ENCODE measurements at places on chromosomes 7 and 10. TPM values are rescaled to one million over a fixed set of nuclear protein-coding genes. Genes with fewer than 3 reads are reported as not detected.

DNA sequence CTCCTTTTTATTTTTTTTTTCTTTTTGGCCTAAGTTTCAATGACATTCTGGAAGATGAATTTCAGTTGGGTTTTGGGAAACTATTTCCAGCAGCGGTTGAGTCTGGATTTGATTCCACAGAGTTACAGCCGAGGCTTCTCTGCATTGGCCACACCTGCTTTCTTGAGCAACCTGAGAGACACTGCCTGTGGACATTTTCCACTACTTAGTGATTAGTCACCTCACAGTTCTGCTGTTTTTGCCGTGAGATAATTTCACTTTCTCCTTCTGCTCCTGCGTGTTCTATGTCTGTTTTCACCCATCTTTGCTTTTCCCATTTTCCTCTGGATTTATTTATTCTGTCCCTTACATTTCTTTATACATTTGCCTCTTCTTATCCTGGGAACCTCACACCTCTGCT is 243.0 kb downstream of the BICC1 start:
- DNase-seq, result no peak

DNA sequence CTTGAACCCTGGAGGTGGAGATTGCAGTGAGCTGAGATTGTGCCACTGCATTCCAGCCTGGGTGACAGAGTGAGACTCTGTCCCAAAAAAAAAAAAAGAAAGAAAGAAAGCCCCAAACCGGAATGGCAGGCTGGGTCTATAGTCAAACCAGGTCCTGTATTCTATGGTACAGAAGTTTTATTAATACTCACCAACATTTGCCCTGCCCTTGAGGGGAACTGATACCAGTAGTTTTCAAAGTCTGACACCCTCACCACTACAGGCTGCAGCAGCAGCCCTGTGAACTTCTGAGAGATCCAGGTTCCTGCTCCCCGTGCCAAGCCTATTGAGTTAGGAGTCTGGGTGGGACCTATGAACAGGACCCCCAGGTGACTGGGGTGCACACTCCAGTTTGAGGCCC is 80.6 kb downstream of the RGS10 start:
- no peak for DNase-seq

DNA sequence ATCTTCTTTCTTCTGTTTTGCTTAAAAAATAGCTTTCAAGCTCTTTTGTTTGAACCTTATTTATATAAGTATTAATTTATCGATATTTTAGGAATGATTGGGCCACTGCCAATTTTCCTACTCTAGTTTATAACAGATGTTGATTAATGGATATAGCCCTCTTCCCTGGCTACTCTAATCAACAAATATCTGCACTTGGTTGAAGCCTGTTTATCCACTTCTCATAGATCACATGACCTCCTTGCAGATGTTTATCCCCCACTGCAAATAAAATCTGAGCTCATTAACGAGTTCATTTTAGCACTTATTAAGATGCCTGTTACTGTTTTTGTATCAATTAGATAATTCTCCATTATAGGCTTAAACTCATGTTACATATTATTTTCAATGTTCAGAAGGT is 715.3 kb downstream of the CNTNAP2 start:
- no peak for DNase-seq

GRCh38 chr7:116340943-116341907 is 130.9 kb downstream of the TES start:
- no peak for DNase-seq

DNA sequence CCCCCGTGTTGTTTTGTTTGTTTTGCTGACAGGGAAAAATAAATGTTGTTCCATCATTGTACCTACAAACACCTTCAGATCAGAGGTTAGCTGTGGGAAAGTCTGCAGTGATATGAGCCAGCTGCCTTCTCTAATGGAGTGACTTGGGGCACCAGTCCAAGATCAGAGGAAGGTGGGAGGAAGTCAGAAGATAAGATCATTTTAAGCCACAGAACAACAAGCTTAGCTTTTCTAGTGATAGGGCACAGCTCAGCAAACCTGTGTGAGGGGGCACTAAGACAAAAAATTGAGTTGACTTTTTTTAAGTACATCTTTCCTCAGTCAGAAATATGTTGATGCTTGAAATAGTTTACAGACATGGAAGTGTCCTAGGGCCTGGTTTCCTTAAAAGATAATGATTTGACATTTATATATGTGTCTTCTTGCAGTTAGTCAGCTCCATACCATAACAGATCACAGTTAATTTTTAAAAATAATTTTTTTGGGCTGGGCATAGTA is 240.3 kb upstream of the KAT6B start:
- DNase-seq, result peak; percentile 54

- no peak for DNase-seq
Observed at GRCh38 chr7:42877862-42878261, 34.0 kb downstream of the C7orf25 start.

GRCh38 chr10:49335364-49335972 is 36.5 kb downstream of the C10orf71 start:
- DNase-seq, result no peak

GRCh38 chr7:95560674-95561073 is 35.6 kb downstream of the PDK4 start:
- DNase-seq, result no peak

DNA sequence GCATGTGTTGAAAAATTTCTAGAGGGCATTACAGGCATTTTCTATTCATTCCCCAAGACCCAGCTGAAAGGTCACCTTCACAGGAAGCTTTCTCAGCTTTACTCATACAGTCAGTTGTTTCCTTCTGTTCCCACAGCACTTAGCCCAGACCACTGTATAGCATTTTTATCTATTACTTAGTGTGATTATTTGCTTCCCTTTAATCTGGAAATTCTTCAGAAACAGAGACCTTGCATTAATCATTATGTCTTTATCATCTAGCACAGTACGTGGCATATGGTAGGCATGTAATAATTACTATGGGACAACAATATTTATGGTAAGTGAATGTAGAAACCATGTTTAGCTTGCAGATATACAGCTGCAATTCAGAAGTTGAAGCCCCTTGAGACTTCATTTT is 38.2 kb upstream of the CDK6 start:
- DNase-seq, result no peak

GRCh38 chr7:67990003-67990402 is 993.4 kb downstream of the TYW1 start:
- no peak for DNase-seq

GRCh38 chr10:127797339-127797738 is 60.4 kb downstream of the FOXI2 start:
- DNase-seq, result no peak

The PNLIPRP2 gene
- not detected for total RNA-seq

The PLEKHS1 gene
- not detected for total RNA-seq

The POP7 gene
- 16.9 TPM for total RNA-seq

All from naive thymus-derived CD8-positive, alpha-beta T cell (primary cell).